Calu3 (cell line): ENCODE measurements at places on chromosomes 12 and 14. TPM values are rescaled to one million over a fixed set of nuclear protein-coding genes. Genes with fewer than 3 reads are reported as not detected.
A peak's percentile ranks its signal among the peaks of the same experiment; 100 is the strongest.

DNA sequence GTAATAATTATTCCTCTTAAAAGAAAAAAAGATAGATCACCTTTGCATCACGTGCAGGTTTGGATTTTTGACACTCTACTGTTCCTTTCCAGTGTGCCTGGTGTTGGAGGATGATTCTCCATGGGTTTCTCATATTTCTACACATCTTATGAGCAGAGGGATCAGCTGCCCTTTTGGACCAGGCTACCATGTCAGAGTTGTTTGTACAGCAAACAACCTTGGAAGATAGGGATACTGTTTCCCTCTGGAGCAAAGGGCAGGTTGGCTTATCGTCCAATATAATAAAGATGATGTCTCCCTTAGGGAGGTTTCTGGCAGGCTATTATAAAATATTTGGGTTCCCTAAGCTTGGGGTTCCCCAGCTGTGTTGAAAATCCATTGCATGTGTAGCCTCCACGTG is 42.1 kb downstream of the DAO start:
- DNase-seq, result no peak

LMBR1L gene
- total RNA-seq, result 23.3 and 26.4 TPM in 2 replicates

DNA sequence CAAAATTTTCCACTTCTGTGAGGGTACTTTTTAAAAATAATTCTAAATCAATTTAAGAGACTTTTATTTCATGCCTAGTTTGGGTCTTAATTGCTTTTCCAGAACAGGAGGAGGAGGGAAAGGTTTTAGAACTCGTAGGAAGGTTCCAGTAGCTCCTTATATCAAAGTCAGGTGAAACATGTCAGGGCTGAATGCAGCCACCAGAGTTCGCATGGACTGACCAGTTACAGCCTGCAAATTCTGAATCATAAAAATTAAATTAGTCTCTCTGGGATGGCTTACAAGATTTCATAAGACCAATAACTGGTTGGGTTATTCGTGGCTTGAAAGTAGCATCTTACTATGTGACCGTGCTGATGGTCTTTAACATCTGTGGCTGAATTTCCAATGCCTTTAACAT is 397 bp downstream of the BDKRB1 start:
- DNase-seq, result no peak

BDKRB2 gene
- total RNA-seq, result 0.27 and 0.28 TPM in 2 replicates

DNA sequence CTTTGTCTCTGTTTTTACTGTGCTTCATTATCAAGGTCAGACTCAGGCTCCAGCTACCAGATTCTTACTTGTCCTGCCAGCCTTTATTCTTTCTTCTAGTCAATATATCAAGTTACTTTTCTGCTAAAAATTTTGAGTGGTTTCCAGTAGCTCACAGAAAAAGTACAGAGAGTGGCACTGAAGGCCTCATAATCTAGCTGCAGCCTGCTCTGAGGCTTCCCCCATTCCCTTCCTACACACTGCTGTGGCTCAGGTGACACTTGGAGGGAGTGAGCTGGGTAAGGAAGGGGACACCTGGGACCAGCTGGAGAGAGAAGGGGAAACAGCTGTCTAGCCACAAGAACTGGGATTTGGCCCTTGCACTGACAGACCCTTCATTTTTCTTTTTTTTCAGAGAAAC is 25.4 kb downstream of the TTC6 start:
- no peak for DNase-seq

- no peak for DNase-seq
These were observed 865.7 kb downstream of the SLC6A15 start for GRCh38 chr12:84046859-84047258.

GRCh38 chr12:55713721-55714120 is 2.1 kb upstream of the BLOC1S1 start:
- no peak for DNase-seq

DNA sequence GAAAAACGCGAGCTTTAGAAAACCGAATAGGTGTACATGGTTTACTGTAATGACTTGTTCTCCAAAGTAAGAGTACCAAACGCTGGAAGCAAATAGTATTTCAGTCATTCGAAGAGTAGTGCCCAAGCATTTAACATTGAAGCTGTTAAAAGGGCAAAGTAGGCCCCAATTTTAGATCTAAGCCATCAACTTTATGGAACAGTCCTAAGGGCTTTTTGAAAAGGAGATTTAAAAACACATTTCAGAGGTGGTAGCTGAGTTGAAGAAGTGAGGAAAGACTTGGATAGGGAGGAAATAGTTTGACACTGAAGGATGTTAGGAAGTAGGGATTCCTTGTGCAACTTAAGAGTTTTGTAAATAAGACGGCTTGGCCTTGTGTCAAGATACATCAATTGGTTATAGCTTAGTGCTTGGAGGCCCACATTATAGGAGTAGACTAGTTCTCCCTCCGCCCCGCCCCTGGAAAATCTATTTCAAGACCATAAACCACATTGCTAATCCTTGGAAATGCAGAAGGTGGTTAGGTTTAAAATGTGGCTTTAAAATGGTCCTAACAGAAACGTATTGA is 783 bp upstream of the TUBA1B start:
- no peak for DNase-seq

DNA sequence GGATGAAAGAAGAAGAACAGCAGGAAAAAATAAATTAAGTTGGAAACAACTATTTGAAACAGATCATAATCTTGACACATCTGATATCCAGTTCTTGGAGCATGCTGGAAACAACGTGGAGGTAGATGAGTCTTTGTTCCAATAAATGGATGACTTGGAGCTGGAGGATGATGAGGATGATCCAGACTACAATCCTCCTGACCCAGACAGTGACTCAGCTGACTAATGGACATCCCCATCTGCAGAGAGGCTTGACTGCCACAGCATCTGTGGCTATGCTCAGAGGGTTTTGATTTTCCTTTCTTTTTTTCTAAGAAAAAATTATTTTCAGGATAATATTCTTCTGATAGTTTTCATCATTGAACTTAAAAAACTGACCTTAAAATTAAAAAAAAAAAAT is 6.2 kb upstream of the ZDHHC17 start:
- no peak for DNase-seq

DNA sequence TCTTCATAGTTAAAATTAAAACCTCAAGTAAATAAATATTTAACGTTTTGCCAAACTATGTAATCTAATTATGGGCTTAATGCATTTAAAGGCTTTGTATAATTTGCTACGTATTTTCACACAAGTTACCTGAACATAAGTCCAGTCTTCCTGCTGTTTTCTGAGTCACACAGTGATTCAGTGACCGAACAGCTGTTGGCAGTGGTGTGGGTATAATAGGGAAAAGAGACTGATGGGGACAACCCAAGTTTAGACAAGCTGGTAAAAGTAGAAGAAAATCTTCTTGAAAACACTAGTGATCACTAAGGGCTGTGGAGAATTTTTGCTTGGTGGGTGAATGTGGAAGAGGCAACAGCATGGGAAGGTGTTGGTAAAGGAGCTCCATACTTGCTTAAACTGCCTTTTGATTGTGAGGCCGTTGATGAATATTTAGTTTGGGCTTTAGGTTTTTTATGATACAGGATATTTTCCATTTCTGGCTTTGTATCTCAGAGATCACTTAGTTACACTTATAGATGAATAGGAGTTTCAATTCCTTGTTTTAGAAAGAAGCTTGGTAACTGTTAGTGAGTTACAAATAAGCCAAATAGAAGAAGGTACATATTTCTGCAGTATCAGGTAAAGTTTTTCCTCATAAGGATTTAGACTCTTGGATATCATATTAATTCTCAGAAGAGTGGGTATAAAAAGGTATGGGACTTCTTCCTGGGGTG is 23.9 kb downstream of the LRRK2 start:
- no peak for DNase-seq

RERGL gene
- 7.0 and 9.2 TPM in 2 replicates for total RNA-seq

FOXA1 gene
- 108 and 131 TPM in 2 replicates for total RNA-seq

GRCh38 chr12:52949413-52950331 is 754 bp downstream of the KRT18 start:
- peak; percentile 83 for DNase-seq

DNA sequence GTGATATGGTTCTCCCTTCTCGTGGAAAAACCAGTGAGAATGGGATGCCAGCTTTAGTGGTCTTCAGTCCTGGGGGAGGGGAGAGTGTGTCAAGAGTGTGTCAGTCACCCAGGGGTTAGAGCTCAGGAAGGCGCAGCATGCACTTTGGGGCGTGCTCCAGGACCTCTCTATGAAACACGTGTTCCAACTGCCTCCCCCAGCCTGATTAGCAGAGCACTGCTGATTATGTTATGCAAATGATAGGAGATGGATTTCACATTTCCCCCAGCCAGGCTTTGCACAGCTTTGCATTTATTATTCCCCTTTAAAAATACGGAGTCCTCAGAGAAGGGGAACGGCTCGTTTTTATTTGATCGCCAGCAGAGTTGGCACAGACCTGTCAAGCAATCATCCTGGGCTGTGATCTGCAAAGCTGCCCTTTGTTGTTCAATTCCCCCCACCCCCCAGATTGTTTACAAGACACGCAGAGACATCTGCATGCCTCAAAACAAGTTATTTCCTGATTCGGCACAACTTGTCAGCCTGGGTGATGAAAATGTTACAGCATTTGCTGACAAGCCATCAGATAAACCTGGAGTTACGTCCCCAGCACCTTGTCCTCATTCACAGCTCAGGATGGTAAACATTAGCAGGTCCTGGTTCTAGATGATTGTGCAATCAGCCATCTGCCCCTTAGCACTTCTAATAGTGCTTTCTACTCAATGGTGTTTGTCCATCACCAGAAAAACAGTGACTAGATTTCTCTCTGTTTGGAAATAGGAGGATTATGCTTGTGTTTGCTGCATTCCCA is 196.5 kb downstream of the NOVA1 start:
- no peak for DNase-seq

DNA sequence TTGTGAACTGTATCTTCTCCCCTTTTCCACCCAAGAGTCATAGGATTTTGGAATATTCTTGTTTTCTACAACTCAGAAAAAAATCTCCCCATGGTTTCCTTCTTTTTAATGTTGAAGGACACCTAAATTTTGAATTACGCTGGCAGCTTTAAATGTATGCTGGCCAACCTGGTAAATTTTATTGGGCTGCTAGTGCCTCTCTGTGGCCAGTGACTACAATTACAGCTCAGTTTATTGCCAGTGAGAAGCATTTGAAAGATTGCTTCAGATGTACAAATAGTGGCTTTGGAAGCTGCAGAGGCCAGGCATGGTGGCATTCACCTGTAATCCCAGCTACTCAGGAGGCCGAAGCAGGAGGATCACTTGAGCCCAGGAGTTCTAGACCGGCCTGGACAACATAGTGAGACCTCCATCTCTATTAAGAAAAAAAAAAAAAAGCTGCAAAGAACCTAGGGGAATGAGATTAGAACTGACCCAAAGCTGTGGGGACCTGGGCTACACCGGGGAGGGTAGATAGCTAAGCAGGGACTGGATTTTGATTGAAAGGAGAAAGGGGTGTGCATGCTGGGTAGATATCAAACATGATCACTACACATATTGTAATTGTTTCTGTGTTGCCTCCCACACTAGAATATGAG is 7.6 kb upstream of the RAB21 start:
- peak; percentile 61 for DNase-seq

PMCH gene
- not detected in 2 replicates for total RNA-seq

GRCh38 chr12:17334784-17335183 is 728.8 kb upstream of the LMO3 start:
- DNase-seq, result no peak

CARMIL3 gene
- 0.33 and 0.42 TPM in 2 replicates for total RNA-seq
